ENCODE measurements at places on chromosomes 4 and X.

GRCh38 chr4:172707622-172708021 lies 461.0 kb upstream of the GALNT7 start:
- DNase-seq, result peak; percentile 65

DNA sequence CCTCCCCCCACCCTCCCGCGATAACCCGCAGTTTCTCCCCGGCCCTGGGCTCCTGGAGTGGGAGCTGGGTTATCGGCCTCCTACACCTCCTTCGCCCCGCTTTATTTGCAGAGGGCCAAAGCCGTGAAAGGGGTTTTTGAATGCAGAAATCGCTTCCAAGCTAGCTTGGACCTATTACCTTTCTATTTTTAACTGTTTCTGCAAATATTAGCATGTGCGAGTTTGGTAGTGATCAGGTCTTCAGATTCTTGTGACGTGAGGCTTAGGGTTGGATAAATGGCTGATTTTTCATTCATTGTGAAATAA lies 1.3 kb downstream of the USP9X start:
- no peak for DNase-seq

- no peak for DNase-seq
These were observed 28.1 kb downstream of the DDIT4L start for GRCh38 chr4:100162027-100162685.

- peak; percentile 79 for DNase-seq
These were observed 224.2 kb downstream of the RCHY1 start for GRCh38 chr4:75289914-75290582.

DNA sequence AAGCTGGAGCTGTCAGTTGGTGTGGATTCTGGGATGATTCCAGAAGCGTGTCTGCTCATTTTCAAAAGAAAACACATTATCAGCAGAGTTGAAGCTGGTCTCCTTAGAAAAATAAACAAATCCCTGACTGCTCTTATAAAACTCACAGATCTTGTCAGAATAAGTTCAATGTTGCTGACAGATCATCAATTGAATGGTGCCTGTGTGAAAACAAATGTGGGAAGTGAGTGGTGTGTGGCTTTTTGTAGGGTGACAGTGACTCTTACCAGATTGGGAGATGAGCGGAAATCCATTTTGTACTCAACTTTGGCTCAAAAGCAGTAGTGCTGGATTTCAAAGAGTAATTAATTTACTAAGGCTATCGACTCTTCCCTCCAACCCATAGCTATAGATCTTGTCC lies 807.8 kb downstream of the RAPGEF2 start:
- no peak for DNase-seq

DNA sequence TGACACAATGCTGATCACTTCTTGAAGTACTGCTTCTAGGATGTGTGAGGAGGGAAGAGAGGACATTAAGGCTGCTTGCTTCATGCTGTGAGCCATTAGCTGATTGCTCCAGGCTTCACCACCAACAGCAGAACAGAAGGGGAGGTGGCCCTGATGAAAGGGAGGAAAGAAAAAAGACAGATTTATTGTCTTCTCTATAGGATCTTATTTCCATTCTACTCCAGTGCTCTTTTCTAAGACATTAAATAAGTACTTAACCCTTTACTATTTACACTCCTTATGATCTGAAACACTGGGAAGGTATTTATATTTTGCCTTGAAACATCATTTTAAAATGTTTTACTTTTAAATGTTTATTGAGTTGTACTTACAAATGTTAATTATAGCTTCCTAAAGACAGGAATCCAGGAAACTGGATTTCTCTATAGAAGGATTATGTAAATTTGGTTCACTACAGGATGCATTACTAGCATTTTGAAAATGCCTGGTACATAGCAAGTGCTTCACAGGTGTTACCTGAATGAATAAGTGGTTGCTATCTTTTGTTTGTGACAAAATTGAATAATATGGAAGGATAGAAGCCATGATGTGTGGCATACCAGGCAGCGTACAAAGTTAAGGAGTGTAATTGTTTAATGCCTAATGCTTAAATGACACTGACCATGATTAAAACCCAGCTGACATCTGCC lies 680.9 kb upstream of the ATOH1 start:
- no peak for DNase-seq

- DNase-seq, result no peak
These were observed 41.1 kb upstream of the PDLIM3 start for GRCh38 chr4:185576314-185576961.

GRCh38 chr4:153022241-153022715 lies 86.2 kb downstream of the FHDC1 start:
- DNase-seq, result peak; percentile 58

- no peak for DNase-seq
These were observed 77.5 kb downstream of the AREG start for GRCh38 chr4:74522251-74522991.

DNA sequence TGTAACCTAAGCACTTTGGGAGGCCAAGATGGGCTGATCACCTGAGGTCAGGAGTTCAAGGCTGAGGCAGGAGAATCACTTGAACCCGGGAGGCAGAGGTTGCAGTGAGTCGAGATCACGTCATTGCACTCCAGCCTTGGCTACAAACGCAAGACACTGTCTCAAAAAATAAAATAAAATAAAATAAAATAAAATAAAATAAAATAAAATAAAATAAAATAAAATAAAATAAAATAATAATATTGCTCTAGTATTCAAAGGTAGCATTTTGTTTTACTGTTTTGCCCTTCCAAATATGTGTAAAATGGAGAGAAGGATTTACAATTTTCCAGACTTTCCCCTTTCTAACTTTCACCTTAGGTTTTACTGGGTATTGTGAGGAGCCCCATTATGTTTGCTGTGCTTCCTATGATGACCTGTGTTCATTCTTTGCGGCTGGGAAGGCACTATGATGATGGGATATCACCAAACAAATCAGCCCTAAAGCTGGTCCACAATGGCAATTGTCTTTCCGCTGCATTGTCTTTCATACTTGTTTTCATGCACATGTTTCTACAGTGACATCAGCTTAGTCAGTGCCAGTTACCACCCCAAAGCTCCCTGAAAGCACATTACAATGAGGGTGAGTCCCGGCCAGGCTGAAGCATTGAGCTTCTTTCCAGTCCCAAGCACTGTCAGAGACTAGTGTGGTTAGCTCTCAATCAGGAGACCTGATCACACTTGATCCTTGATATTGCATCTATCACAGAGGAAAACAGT lies 50.8 kb downstream of the DTHD1 start:
- no peak for DNase-seq

GRCh38 chr4:94351319-94351718 lies 8.7 kb upstream of the HPGDS start:
- DNase-seq, result no peak

GRCh38 chrX:64230123-64230970 lies at the start of gene ASB12:
ASB12 (minus strand) TSS chrX:64230607; CDS start chrX:64225650, 4,957 bp downstream.
- no peak for DNase-seq

DNA sequence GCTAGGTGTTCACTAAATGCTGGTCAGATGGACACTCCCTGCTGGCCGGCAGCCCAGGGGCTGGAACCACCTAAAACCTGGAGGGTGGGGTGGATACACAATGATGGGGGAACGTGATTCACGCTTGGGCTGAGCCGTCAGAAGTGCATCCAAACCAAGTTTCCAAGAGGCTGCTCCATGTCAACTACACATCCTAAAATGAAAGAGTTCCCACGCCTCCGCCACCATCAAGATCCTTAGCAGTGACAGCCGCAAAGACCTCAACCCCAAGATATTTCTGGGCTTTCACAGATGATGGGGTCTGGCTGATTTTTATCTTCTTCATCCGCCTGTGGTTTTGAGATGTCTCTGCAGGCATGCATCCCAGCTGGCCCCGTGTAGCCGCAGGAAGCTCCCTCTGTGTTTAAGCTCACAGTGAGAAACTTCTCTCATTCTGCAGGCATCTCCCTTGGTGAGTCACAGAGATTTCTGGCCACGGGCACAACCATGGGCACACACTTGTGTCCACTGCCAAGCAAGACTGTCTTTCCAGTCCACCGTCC lies 84.4 kb downstream of the HTRA3 start:
- DNase-seq, result no peak

DNA sequence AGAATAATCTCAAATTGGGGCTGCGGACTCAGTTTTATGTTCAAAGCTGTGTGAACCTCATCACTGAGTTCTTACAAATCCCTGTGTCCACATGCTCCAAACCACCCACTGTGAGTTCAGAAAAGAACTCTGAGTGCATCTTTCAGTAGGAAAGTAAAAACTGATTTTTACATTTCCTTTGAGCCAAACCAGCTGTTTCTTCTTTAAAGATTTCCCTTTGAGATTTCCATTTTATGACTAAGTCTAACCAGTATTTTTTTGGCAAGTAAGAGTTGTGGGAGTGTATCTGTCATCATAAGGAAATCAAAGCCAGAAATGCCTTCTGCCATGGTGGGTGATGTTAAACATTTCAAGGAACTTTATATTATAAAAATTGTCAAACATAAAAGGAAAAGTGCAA lies 100.0 kb downstream of the TET2 start:
- no peak for DNase-seq

GRCh38 chrX:107750861-107751445 lies 24.6 kb downstream of the TSC22D3 start:
- no peak for DNase-seq

DNA sequence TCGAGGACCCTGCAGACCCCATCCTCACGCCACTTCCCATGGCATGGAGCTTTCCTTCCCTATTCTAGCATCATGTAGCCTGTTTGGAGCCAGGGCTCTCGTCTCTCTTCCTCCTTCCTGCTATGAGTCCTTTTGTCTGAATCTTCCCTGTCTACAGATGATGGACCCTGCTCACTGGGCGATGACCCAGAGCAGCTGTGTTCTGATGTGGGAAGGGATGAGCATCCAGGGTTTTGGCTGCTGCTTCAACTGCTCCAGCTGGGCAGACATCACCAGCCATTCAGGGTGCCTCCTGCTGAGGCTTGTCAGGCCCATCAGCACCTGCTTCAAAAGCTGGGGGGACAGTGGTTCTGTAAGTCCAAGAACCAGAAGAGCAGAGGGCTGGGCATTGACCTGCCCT lies 3.2 kb upstream of the CCKAR start:
- DNase-seq, result no peak

GRCh38 chrX:23373129-23373804 lies 38.6 kb downstream of the PTCHD1 start:
- no peak for DNase-seq

DNA sequence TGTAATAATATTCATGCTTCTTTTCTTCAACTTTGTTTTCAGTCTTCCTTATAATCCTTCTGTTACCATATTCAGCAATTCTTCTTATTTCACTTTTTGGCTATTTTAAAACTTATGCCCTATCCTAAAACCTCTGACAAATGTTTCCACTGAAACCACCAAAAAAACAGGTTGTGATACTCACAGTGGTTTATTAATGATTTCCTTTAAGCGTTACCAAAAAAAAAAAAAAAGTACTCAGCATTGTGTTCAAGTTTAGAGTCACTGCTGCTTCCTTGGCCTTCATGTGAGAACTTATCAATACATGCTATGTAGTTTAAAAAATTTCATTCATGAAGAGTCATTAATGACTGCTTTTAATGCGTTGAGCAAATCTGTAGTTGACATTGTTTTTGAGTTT lies 35.4 kb upstream of the UGT2A3 start:
- DNase-seq, result no peak

DNA sequence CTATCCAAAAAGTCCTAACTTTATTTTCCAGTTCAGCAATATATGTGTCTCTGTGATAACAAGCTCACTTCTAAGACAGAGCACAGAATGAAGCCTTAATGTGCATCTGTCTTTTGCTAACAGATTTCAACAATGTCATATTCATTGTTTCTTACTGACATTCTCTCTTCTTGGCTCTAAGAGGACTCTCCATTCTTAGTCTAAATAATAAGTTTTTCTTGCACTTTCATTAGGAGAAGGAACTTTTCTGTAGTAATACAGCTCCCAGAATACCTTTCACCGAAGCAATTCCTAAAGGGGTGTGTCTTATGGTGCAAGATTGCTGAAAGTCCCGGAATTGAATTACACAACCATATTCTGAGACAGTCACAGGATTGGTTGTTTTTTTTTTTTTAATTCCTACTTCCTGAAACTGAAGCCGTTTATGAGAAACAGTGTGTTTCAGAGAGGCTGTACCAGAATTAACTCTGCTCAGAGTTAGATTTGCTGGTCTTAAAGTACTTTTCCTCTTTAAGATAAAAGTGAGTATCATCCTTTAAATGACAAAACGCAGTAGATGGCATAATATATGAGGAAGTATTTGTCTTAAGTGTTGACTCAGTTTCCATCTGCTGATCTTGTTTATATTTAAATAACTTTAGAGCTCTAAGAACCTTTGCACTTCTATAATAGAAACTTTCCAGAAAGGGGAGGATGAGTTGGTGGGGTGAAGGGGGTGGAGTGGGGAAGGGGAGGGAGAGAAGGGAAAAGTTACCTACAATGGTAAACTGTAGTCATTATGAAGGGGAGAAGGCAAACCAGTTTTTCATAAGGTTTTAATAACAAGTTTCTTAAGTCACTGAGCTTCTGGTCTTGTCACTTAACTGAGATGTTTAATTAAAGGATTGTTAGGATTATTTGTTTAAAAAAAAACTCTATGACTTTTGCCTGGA lies at the start of gene ALPK1:
TSS of gene ALPK1 (plus strand) at position 421 of the 932 bp plus-strand sequence.
- no peak for DNase-seq

GRCh38 chrX:133364196-133364595 lies 51.1 kb downstream of the GPC4 start:
- no peak for DNase-seq

DNA sequence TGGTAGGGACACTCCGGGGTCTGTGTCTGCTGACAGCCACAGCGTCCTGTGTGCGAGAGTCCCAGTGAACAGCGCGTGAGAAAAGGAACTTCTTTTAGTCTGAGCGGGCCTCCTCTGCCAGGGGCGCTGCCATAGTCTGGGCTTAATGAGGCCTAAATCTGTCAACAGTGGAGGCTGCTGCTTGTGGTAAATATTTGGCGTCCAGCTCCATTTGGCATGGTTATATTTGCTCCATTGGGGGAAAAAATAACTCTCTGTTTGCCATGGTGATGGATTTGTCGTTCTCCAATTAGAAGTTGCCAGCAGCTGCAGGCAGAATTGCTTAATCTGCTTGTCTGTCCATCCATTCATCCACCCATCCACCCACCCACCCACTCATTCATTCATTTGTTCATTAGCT lies 71.4 kb upstream of the PSAPL1 start:
- no peak for DNase-seq
